CD4-positive, alpha-beta T cell treated with Interferon gamma for 1 hour (primary cell): ENCODE measurements at places on chromosomes 16 and 17.
A peak's percentile ranks its signal among the peaks of the same experiment; 100 is the strongest.

DNA sequence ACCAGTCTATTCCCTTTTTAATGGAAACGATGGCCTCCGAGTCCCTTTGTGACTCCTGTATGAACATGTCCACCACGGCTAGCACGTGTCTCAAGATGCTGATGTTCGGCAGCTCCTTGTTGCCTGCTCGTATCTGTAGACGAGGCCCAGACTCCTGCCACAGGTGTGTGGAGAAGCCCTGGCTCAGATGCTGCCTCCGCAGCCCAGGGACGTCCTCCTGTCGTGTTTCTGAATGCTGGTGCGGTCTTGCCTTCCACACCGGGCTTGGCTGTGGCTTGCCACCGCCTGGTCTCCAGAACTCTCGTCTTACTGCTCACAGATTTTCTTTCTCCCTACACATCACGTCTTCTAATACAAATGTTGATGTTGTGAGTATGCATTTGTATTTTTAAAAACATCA lies 17.0 kb downstream of the FOXF1 start:
- DNase-seq = no peak

DNA sequence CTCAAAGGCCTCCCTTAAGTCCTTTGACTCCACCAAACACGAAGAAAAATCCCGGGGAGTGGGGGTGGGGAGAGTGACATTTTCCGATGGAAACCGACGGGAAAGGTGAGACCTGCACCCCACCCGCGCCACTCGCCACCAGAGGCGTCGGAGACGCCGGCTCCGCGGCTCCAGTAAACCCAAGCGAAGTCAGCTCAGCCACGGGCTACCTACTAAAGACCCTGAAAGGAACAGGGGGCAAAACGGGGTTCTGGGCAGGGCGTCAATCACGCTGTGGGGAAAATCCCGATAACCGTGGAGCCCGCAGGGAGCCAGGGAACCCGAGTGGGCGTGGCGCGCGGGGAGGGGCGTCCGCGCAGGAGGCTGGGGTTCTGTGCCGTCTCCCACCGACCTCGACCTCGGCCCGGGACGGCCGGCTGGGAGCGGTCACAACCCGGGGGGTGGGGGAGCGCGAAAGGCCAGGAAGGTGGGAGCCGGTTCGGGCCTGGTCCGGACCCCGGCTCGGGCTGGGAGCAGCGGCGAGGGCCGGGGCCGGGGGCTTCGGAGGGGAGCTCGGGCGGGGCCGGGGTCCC lies 565 bp downstream of the WDR45B start:
- DNase-seq = peak; percentile 26

- DNase-seq = no peak
Observed at GRCh38 chr17:2700030-2700490, 11.5 kb downstream of the CLUH start.

DNA sequence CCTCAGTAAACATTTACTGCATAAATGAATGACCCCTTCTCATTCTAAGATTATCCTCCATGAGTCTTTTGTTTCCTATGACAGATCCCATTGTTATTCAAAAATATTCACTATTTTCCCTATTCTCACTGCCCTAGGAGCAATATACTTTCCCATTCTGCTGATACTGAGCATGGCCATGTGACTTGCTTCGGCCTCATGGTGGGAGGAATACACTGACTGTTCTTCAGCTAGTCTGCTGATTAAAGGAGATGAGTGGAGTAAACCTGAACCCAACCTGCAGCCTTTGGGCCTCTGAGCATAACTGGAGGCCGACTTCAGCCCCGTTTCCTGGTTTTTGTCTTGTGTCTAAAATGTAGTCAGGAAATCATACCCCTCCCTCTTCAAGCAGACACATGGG lies 531.8 kb upstream of the SALL1 start:
- DNase-seq = no peak

- DNase-seq = no peak
Observed at GRCh38 chr16:11106726-11107125, 149.3 kb downstream of the SOCS1 start.

GRCh38 chr17:28327709-28328108 lies 7.6 kb downstream of the IFT20 start:
- DNase-seq = no peak

GRCh38 chr16:89536371-89536770 lies 24.1 kb upstream of the RPL13 start:
- DNase-seq = no peak
